ENCODE measurements at places on chromosomes 12 and 14. TPM values are rescaled to one million over a fixed set of nuclear protein-coding genes. Genes with fewer than 3 reads are reported as not detected.

DNA sequence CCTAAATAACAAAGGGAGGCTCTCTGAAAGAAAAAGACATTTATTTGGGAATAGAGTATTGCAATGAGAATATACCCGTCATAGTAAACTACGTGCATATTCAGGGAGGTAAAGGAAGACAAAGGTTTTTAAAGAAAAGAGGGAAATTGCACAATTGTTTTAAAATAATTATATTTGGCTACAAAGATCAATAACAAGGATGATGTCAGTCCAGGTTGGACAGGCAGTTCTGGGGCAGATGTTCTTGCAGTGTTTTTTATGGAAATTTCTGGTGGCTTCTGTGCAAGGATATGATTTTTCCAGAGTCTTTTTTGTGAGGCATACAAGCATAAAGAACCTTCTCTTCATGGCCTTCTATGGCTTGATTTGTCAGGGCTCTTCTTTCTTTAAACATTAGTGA lies 29.6 kb downstream of the HSD17B6 start:
- no peak for DNase-seq

GRCh38 chr12:109656743-109657142 lies 56.9 kb upstream of the FAM222A start:
- DNase-seq, result no peak

GRCh38 chr14:95196268-95196667 lies 38.9 kb upstream of the DICER1 start:
- DNase-seq, result no peak

DNA sequence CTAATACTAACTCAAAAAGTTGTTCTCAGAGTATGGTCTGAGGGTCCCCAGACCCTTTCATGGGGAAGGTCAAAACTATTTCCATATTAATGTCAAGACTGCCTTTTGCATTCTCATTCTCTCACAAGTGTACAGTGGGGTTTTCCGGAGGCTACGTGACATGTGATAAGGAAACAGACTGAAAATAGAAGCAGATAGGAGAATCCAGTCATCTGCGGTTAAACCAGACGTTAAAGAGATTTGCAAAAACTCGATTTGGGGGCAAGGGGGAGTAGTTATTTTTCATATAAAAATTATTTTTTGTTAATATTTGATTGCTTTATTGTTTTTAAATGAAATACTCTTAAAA lies 1.0 kb upstream of the NAP1L1 start:
- no peak for DNase-seq

DNA sequence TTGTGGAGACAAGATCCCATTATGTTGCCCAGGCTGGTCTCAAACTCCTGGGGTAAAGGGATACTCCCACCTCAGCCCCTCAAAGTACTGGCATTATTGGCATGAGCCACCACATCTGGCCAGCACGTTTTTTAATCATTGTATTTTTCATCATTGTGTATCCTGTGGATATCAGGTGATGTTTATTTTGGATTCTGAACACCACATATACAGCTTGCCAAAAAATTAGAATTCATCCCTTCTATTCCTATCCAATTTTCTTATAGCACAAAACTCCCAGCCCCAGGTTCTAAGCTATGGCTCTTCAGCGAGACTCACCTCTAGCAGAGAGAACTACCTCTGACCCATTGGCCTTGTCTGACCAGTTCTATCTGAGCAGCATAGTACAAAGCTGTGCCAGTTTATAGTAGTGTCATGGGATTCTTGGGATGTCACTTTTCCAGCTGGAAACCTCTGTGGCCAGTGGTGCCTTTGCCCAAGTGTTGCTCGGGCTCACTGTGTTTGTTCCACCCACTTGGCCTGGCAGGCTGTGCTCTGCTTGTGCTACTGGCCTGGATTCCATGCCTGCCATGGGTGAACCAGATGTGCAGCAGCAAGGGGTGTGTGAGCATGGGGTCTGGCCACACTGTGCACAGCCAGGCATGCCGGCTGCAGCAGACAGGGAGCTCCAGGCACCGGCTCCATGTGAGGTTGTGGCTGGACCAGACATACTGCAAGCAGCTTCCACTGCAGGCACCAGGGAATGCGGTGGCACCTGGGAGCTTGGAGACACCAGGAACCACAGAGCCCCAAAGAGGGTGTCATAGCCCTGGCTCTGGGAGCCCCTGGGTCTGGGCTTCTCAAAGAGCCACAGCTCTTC lies 37.2 kb downstream of the TIMELESS start:
- no peak for DNase-seq

LMO3 gene
- polyA plus RNA-seq, result 4.3 TPM

SLC5A8 gene
- not detected for polyA plus RNA-seq

GLT1D1 gene
- polyA plus RNA-seq, result 0.07 TPM

Data from right cardiac atrium (tissue), 5 donors.